ENCODE measurements at places on chromosomes 7 and 10.
A peak's percentile ranks its signal among the peaks of the same experiment; 100 is the strongest.

- no peak for DNase-seq
These were observed 772.9 kb downstream of the SORCS3 start for GRCh38 chr10:105413997-105414396.

GRCh38 chr10:92688927-92689662, 660 bp upstream of the HHEX start:
- no peak for DNase-seq

DNA sequence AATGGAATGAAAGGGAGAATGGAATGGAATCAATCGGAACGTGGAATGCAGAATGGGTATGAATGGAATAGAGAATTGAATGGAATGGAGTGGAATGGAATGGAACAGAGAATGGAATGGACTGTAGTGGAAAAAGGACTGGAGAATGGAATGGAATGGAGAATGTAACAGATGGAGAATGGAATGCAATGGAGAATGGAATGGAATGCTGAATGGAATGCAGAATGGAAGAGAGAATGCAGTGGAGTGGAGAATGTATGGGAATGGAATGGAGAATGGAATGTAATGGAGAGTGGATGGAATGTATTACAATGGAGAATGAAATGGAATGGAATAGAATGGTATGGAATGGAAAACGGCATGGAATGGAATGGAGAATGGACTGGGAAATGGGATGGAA, 96.9 kb downstream of the NSUN6 start:
- peak; percentile 31 for DNase-seq

DNA sequence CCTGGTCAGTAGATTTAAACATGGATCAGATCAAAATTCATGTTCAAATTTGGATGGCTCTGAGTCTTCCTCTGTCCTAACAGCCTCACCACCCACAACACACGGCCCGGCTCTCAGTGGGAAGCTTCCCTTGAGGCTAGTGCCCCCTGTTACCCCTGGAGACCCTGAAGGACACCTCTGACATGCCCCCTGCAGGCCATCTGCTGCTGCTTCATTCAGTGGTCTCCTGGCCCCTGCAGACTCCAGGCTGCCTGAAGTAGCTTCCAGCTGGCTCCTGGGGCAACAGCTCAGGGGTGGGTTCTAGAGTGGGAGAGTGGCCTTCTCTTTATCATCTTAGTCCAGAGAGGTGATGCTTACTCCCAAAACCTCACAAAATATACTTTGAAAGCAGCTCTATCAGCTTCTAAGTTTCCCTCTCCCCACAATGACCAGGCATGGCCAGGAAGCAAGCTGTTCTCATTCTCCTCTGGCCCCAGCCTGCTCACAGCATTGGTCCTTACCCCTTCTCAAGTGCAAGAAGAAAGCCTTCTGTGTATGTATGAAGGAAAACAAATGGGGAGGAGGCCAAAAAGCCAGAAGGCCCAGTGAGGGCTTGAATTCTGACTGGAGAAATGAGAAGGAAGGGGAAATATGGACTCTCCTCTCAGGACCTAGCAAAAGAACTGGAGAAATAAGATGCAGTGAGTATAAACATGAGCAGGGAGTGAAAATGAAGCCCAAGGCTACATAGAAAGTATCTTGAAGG, 189.6 kb upstream of the INHBA start:
- DNase-seq = peak; percentile 30
